C1 segment of cervical spinal cord (tissue), 14 donors: ENCODE measurements at places on chromosomes 6 and 20.
A peak's percentile ranks its signal among the peaks of the same experiment; 100 is the strongest.

GRCh38 chr6:108417027-108417426 is 122.2 kb downstream of the AFG1L start:
- no peak for DNase-seq

DNA sequence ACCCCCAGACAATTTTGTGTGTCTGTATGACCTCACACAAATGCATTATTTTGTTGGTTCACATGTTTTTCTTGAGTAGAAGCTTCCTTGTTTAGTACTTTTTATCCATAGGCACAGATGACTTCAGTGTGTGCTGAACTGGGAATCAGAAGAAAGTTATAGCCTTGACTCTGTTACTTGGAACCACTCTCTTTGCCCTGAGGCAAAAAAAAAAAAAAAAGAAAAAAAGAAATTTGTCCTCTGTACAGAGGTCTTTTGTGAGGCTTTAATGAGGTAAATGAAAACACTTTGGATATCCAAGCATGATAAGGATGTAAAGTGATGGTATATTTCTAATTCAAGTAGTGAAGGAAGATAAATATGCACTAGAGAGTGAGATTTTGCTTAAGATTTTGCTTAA is 51.9 kb downstream of the TRMT11 start:
- no peak for DNase-seq

GRCh38 chr20:20102163-20102562 is 49.8 kb downstream of the CFAP61 start:
- no peak for DNase-seq

DNA sequence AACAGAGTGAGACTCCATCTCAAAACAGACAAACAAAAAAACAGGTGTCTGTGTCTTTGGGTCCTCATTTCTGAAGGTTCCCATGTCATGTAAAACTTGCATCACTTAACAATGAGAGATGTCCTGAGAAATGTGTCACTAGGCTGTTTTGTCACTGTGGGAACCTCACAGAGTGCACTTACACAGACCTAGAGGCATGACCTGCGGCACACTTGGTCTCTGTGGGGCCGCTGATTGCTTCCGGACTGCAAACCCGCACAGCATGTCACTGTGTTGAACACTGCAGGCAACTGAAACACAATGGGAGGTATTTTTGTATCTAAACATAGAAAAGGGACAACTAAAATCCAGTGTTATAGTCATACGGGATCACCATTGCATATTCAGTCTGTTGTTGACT is 42.3 kb upstream of the TMEM181 start:
- DNase-seq = no peak

- DNase-seq = no peak
Observed at GRCh38 chr6:161961796-161962195, 687.9 kb upstream of the AGPAT4 start.

DNA sequence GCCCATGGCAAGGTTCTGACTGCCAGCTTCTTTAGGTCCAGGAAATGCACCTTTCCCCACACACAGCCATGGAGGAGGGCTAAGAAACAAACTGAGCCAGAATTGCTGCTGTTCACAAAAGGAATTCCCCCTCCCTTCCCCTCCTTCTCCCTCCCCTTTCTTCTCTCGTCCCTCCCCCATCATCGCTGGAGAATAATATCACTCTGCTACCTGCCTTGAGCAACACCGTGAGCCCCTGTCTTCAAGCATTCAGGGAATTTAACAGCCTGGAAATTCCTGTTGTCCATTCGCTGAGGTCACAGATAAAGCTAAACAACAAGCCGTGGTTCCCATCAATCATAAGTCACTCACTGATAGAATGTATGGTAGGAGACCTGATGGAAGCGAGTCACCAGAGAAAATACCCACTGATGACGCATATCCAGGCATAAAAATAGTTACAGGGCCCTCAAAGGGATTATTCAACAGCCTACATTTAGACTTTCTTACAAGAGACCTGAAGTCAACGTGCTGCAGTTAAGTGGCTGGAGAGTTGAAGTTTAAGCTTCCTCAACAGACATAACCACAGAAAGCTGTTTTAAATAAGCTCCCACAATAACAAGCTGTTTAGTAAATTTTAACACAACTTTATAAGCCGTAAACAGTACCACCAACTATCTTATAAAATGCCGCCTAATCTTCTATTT is 59.7 kb downstream of the HIVEP2 start:
- no peak for DNase-seq

DNA sequence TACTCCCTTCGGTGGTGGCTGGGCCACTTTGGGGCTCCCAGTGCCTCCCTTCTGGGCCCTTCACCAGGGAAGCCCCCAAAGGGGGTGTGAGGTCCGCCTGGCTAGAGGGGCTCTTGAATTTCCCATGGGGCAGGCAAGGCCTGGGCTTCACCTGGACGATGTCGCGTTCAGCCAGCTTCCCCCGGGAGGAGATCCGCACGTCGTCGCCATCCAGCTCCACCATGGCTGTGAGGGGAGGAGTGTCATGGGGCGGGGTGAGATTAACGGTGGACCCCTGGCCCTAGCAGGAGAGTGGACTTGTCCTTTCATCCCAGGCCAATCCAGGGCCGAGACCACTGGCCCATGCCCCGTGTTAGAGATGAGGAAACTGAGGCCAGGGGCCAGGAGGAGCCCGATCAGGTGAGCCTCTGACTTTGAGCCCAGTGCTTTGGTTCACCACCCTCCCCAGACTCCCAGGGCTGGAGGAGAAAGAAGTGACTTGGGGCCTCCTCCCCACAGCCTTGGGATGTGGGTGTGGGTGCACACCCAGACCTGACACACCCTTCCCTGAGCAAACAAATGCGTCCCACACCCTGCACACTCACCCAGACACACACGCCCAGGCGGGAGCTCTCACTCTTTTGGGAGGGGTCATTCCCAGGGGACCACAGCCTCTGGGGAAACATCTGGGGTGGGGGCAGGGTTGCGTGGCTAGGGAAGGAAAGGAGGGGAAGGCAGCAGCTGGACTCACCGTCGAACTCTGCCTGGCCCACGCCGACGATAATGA is 46.1 kb downstream of the RAB44 start:
- DNase-seq = no peak

DNA sequence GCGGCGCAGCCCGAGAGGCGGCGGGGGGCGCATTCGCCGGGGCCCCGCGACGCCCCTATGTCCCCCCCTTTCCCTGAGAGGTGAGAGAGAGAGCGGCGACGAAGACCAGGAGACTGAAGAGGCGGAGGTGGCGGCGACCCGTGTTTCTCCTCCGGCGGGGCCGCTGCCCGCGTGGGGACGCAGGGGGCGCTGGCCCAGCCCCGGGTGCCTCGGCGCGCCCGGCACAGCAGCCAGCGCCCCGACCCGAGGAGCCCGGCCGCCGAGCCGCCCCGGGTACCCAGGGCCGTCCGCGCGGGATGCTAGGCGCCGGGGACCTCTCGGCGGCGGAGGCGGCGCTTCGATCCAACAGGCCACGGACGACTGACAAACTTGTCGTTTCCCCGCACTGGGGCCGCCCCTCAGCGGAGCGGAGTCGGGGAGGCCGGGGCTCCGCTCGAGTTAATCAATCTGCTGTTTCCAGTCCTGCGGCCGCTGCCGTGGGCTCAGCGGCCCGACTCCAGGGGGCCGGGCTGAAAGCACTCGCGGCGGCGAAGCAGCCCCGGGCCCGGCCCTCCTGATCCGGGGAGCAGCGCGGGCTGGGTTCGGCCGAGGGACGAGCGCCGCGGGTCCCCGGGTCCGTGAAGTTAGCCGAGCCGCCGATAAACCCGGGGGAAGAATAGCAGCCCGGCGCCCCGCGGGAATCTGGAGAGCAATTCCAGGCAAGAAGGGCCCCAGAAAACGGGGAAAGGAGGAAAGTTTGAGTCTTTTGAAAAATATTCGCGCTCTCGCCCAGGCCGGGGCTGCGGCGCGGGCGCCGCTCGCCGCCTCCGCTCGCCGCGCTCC is 631 bp downstream of the MDGA1 start:
- DNase-seq = no peak

- no peak for DNase-seq
Observed at GRCh38 chr6:56655996-56656395, 13.3 kb upstream of the DST start.

GRCh38 chr20:47931002-47931401 is 145.7 kb upstream of the SULF2 start:
- DNase-seq = no peak

GRCh38 chr20:63873477-63873971 is 8.5 kb downstream of the TPD52L2 start:
- DNase-seq = no peak

DNA sequence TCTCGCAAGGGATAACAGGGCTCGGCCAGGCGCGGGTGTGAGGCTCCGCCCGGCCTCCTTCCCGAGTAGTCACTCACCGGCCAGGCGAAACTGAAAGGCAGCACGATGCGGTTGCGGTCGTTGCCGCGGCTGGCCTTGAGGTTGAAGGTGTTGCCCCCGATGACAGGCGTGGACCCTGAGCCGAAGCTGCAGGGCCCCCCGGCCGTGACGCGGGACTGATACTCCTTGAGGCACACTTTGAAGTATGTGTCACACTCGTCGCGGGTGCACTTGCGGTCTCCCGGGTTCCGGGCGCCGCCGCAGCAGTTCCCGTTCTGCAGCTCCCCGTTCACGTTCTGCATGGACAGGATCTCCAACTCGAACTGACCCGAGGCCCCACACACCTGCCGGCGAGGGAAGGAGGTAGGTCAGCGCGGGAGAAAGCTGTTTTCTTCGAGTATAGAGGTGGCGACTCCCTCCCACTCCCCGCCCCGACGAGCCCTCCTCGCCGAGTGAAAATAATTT is 1.1 kb downstream of the JAG1 start:
- DNase-seq = peak; percentile 45

- DNase-seq = no peak
Observed at GRCh38 chr20:47753576-47754387, 31.5 kb downstream of the SULF2 start.

DNA sequence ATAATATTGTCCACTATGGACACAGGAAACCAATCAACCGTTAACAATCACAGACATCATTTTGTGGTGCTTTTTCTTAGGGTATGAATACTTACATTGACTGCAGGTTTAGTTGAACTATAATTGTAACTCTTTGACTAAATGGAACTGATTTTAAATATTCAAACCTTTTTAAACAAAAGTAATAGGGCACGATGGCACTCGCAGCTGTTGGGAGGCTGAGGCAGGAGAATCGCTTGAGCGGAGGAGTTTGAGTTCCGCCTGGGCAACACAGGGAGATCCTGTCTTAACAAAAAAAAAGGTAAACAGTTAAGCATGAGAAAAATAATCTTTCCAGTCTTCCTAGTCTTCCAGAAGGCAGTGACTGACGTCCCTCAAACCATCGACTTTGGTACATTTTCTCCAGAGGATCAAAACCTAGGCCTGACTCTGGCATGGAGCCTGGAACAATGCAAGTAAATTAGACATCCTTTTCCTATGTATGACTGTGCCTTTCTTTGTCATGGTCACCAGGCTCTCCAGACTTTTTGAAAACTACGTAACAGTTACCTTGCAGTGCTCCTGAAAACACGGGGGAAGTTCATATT is 16.6 kb upstream of the PRDM13 start:
- DNase-seq = no peak

- no peak for DNase-seq
Observed at GRCh38 chr20:10075606-10076005, 40.8 kb downstream of the ANKEF1 start.

DNA sequence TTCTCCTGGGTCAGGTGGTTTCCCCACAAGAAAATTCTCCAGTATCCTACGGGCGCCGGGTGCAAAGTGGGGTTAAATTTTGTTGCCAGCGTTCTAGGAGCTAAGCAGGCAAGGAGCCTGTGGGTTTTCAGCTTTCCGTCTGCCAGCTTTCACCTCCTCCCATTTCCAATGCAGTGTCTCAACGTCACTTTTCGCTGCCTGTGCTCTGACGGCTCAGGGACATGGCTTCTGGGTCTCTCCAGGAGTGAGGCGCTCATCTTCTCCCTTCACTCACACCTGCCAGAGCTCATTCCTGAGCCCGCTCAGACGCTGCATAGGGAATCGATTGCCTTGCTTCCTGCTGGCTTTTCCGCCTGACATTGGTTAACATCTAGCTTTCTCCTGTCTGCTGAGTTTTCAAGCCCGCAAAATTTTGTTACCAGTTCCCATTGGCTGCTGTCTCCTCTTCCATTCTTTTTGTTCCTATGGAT is 7.3 kb upstream of the NAA20 start:
- DNase-seq = no peak

- DNase-seq = no peak
Observed at GRCh38 chr6:38179300-38179699, 359.8 kb downstream of the ZFAND3 start.

- no peak for DNase-seq
Observed at GRCh38 chr20:1041845-1042390, 39.8 kb upstream of the RSPO4 start.

- DNase-seq = no peak
Observed at GRCh38 chr6:35388030-35388429, 45.7 kb downstream of the PPARD start.

DNA sequence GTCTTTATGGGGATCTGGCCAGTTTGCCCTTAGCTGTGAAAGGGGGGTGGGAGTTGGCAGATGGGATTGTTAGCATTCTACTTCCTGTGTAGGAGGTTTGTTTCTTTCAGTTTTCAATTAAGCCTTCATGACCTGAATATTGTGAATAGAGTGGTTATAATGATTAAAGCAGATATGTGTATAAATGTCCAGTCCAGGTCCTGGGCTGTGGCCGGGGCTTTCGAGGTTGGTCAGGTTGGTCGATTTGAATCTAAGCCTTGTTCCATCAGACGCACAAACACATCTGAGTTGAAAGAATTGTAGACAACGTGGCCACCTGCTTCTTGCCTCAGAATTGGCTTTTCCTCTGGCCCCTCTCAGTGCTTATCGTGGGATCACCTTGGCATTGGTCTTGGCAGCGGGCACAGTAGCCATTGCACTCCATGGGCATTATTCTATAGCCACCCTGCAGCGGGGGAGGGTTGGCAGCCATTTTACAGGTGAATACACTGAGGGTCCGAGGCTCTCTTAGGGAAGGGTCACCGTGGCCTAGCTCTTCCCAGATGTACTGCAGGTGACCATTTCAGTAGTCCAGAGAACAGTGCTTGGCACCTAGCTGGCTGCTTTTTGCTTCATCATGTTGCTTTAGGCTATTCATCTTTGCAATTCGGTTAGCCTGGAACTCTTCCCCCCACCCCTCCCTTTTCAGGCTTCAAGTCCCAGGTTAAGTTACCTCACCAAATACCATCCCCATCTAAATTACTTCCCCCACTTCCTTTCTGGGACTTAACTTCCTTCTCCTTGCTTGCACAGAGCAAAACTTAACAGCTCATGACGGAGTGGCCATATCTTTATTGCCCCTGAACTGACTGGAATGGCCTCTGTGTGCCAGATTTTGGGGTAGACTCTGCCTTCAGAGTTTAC is 1.1 kb downstream of the RNF114 start:
- no peak for DNase-seq

- DNase-seq = no peak
Observed at GRCh38 chr6:151494936-151495320, 1.1 kb downstream of the CCDC170 start.

DNA sequence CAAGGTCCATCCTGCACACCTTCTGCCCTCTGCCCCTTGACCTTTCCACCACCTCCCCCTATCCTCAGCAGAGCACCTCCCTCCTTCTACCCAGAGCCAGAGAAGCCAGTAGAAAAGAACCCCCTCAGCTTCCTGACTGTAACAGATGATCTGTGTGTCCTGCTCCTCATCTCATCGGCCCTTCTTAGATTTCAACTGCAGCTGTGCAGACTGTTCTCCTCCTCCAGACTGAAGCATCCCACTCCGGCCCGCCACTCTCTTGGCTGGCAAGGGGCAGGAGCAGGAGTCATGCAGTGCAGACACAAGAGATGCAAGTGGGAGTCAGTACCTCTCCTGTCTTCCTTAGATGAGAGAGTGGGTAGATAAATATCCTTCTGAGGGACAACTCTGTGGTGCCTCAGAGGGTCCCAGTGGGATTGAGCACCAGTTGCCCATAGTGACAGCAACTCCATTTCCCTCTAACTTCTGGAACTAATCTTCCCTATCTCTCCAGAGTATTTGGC is 163.5 kb upstream of the MLN start:
- no peak for DNase-seq
